ENCODE measurements at places on chromosomes 16 and 17.

GRCh38 chr16:66443269-66443652, 16.2 kb downstream of the BEAN1 start:
- peaks cover 42% of the 10 kb centered on the region for H3K27me3 ChIP-seq
- H3K4me1 ChIP-seq = no peaks in the 10 kb centered on the region
- H3K27ac ChIP-seq = no peak overlapping the region
- no peak overlapping the region for H3K4me3 ChIP-seq
- H3K36me3 ChIP-seq = no peaks in the 10 kb centered on the region

DNA sequence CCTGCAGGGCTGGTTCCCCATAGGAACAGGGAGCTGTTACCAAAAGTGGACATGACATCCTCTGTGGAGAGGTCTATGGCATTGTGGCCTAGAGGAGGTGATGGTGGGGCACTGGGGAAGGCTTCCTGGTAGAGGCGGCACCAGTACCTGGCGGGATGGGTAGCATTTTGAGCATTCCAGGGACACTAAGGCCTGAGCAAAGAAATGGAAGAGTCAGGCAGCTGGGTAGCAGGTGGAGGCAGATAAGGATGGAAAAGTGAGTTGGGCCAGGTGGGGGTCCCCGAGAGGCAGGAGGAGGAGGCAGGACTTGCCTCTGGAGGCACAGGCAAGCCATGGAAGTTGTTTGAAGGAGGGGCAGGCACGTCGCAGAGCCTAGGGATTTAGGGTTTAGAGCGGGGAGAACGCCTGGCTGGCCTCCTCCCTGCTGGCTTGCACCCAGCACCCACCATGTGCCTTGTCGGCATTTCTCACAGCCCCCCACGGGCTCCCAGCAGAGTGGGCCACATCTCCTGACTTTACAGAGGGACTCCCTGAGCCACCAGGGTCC, 5.1 kb upstream of the ADCY7 start:
- no peak overlapping the region for H3K27ac ChIP-seq
- no peaks in the 10 kb centered on the region for H3K36me3 ChIP-seq
- no peaks in the 10 kb centered on the region for H3K27me3 ChIP-seq
- DNase-seq = no peak
- H3K4me3 ChIP-seq = no peak overlapping the region
- H3K4me1 ChIP-seq = peaks cover 24% of the 10 kb centered on the region

- H3K27ac ChIP-seq = peak overlapping the region; percentile 87
- DNase-seq = no peak
- H3K4me1 ChIP-seq = peaks cover 55% of the 10 kb centered on the region
- H3K4me3 ChIP-seq = peak overlapping the region; percentile 51
- H3K27me3 ChIP-seq = no peaks in the 10 kb centered on the region
Measured at GRCh38 chr17:78122216-78122930, 6.2 kb downstream of the TMC6 start.

DNA sequence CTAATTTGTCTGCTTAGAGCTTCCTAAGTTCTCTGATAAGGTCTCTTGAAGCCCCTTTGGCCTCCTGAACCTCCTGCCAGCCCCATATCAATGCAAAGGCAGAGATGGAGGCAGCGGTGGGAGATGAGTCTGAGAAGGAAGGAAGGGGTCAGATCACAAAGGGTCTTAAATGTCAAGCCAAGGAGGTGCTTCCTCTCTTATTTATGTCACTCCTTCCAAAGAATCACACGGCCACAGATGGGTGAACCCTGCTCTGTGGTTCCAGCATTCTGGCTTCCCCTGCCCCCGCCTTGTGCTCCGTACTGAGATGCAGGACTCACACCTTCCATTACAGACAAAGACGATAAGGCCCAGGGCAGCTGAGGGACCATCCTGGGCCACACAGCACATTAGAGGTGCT, 96.3 kb downstream of the GSG1L start:
- no peaks in the 10 kb centered on the region for H3K36me3 ChIP-seq
- no peak for DNase-seq
- no peaks in the 10 kb centered on the region for H3K4me1 ChIP-seq
- peaks cover 3% of the 10 kb centered on the region for H3K27me3 ChIP-seq

- no peak for DNase-seq
- H3K4me3 ChIP-seq = no peak overlapping the region
- H3K4me1 ChIP-seq = peaks cover 46% of the 10 kb centered on the region
- H3K27me3 ChIP-seq = no peaks in the 10 kb centered on the region
- peak overlapping the region; percentile 64 for H3K27ac ChIP-seq
- peaks cover 40% of the 10 kb centered on the region for H3K36me3 ChIP-seq
Measured at GRCh38 chr17:76268991-76269981, 4.1 kb downstream of the UBALD2 start.

Data from thymus (tissue), 14 donors.